Stimulated activated CD8-positive, alpha-beta memory T cell treated with anti-CD3 and anti-CD28 coated beads, Interleukin-4, amount 100 ng/mL, for 48 hours (primary cell): ENCODE measurements at places on chromosomes 6 and 20.
A peak's percentile ranks its signal among the peaks of the same experiment; 100 is the strongest.

GRCh38 chr20:20524756-20525155 lies 156.9 kb downstream of the INSM1 start:
- no peak for DNase-seq

GRCh38 chr6:28673787-28674671 lies 148.3 kb downstream of the GPX5 start:
- peak; percentile 85 for DNase-seq

DNA sequence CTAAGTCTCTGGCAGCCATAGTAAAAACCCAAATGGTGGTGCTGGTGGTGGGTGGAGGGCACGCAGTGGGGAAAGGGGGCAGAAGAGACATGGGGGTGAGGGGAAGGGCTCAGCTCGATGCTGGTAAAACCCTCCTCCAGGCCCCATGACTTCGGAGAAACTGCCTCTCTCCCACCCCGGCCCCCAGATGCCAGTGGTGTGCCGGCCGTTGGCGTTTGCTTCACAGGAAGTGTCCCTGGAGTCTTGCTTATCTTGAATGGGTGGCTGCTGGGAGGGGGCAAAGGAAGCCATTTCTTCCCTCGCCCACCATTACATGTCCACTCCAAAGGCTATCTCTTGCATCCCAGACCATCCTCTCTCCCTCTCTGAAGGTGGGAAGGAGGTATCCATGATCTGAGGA lies 25.4 kb downstream of the VEGFA start:
- DNase-seq, result no peak

DNA sequence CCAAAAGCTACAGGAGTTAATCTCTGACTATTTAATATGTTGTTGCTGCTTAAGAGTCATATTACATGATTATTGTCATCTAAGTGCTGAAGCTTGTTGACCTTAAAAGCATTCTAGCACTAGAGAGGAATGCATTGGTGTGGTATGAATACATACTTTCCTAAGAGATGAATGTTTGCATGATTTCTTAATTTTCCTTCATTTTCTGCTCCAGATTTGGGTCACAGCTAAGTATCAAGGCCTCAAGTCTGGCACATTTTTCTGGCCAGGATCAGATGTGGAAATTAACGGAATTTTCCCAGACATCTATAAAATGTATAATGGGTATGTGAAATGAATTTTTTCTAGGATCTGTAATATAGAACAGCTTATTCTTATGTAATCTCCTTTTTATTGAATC lies 53.6 kb downstream of the ENPP1 start:
- no peak for DNase-seq

- no peak for DNase-seq
Observed at GRCh38 chr6:136370988-136371728, 81.5 kb upstream of the BCLAF1 start.

GRCh38 chr6:85321906-85322305 lies 128.0 kb upstream of the NT5E start:
- DNase-seq, result no peak

- DNase-seq, result no peak
Observed at GRCh38 chr6:83044091-83044768, 21.4 kb downstream of the UBE3D start.

DNA sequence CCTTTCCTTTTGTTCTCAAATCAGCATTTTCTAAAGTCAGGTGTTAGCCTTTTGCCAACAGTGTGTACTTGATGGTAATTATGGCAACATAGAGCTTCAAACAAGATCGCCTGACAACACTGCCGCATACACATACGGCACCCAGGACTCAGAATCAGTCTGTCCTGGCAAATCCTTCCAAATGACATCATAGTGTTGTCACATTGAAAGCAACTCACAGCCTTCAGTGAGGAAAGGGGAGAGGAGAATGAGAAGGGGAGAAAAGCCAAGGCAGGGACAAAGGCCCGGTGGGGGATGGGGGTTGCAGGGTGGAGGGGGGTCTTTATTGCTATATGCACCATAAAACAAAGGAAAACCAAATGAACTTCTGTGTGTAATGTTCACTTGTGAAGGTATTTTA lies 65.7 kb upstream of the PTGIS start:
- DNase-seq, result no peak

DNA sequence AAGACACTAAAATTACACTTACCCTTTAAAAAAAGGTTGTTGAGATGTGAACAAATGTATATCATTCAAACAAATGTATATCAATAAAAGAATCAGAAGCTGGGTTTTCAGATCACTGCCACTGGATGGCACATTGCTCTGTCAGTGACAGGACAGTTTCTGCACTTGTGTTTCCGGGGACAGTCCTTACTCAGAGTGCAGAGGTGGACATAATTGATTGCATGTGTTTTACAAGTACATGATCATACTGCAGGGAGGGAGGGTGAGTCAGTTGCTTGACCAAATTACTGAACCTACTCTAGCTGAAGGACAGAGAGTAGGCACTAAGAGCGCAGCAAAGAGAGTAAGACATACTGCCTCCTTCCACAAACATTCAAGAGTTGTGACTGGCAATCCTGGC lies 302.3 kb downstream of the TENT5A start:
- no peak for DNase-seq

- no peak for DNase-seq
Observed at GRCh38 chr6:14038467-14039437, 78.8 kb upstream of the CD83 start.
